ENCODE measurements at places on chromosomes 11 and 22. TPM values are rescaled to one million over a fixed set of nuclear protein-coding genes. Genes with fewer than 3 reads are reported as not detected.

GRCh38 chr22:39242595-39243438, 2.0 kb downstream of the PDGFB start:
- DNase-seq, result no peak

DNA sequence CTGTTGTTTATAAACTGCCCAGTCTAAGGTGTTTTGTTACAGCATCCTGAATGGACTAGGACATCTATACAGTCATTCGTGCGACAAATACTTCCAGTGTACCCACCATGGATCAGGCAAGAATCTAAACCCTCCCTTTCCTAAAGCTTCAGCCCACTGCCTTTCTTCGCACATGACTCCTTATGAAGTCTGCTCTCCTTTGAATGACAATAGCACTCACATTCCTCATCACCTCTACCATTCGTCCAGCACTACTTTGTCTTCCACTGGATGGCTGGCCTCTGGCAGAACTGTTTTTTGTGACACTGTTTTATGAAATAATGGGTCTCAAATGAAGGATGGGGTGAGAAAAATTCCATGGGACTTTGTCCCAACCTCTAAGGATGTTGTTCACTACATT, 89.8 kb upstream of the LIN7C start:
- no peak for DNase-seq

DNA sequence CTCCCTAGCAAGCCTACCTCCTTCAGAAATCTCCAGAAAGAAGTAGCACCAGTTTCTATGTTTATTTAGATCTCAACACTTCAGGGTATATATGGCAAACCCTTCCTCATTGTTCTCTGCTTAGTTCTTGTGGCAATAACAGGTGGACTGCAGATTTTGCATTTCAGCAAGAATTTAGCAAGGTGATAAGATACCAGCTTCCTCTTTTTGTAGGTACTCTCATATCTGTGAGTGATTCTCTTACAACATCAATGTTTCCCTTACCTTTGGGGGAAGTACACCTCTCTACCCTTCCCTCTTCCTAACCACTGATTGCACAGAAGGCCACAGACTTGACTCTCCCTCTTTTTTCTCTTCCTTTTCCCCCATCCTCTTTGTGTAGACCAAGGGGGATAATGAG, 230.9 kb upstream of the SESN3 start:
- DNase-seq, result no peak

The TRIM51 gene
- total RNA-seq, result not detected

The CARD16 gene
- total RNA-seq, result 11.3 TPM

GRCh38 chr11:20376162-20376730, 11.3 kb upstream of the PRMT3 start:
- DNase-seq, result no peak

- DNase-seq, result no peak
Measured at GRCh38 chr22:38504731-38505540, 1.2 kb downstream of the DDX17 start.

DNA sequence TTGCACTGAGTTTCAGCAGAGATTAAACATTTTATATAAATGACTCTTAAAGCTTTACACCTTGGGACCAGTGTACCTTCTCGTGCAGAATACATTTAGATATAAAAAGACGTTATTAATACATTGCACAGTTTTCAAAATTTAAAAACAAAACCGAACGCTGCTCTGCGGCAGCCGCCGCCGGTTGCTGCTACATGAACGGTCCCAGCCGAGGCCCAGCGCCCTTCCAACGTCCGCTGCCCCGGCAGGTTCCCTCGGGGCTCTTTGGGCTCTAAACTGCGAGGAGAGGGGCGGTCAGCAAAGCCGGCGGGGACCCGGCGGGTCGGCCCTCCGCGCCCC, 2.0 kb downstream of the CDKN1C start:
- no peak for DNase-seq

- no peak for DNase-seq
Measured at GRCh38 chr11:106426696-106427095, 349.2 kb downstream of the AASDHPPT start.

GRCh38 chr22:30909306-30909705, 59.3 kb downstream of the MORC2 start:
- DNase-seq, result no peak

DNA sequence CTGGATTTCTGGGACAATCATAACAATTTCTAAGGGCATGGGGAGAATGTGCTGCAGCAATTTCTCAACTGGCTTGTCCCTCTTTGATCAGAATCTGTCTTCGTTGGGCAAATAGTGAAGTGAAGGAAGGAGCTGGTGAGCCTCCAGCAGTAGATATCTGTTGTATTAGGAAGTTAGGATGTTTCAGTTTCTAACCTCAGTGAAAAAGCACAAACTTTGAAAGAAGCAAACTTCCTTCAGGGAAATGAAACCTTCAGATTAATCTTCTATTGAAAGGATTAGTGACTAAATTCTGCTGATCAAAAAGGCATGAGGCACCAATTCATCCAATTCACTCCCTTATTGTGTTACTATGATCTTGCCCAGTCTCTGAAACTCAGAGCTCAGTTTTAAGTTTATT, 24.3 kb downstream of the LMO2 start:
- no peak for DNase-seq

DNA sequence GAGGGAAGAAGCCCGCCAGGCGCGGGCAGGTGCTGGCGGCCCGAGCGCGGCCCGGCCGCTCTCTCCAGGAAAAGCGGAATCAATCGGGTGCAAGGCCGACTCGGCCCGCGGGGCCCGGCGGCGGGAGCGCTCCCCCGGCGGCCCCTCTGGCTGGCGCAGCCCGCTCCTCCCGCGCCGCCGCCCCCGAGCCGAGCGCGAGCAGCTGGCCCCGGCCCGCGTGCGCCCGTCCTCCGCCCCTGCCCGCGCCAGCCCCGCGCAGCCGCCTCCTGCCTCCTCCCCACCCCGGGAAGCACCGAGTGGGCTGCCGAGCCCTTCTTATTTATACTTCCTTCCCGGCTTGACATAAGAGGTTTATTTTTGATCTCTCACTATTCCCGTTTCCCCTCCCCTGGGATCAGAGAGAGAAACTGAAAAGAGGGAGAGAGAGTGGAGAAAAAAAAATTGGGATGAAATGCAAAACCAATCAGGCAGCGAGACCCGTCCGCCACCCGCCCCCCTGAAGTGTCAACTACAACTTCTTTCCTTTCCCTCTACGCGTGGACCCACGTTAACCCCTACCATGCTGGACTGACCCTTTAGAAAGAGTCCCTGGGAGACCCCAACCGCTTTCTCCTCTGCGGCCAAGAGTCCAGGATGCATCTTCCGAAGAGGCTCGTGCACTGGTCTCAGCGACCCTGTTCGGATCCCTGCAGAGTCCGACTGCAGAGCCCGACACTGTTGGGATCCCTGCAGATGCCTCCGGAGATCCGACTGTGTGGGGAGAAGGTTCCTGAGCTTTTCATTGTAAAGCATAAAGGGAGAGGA, at the start of gene ADAMTS8:
Gene ADAMTS8, minus strand, starts transcription at position 294 of the 804 bp plus-strand sequence. CDS start 323 bp downstream, outside the sequence.
- no peak for DNase-seq

The MACROD1 gene
- 23.9 TPM for total RNA-seq

- no peak for DNase-seq
Measured at GRCh38 chr22:45211435-45211834, 29.3 kb downstream of the KIAA0930 start.

DNA sequence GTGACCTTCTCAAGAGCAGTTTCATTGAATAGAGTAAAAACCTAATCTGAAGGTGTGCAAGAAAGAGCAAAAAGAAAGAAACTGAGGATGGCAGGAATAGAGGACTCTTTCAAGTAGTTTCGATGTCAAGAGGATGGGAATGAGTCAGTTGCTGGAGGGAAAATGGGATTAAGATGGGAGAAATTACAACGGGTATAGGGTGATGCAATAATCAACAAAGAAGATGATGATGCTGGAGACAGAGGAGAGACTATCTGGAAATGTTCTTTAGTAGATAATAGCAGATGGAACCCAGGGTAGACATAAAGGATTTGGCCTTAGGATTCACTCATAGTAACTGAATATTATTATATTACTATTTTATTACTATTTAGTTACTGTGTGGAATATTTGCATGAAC, 189.4 kb downstream of the GRIA4 start:
- no peak for DNase-seq

The ST13 gene
- total RNA-seq, result 118 TPM

DNA sequence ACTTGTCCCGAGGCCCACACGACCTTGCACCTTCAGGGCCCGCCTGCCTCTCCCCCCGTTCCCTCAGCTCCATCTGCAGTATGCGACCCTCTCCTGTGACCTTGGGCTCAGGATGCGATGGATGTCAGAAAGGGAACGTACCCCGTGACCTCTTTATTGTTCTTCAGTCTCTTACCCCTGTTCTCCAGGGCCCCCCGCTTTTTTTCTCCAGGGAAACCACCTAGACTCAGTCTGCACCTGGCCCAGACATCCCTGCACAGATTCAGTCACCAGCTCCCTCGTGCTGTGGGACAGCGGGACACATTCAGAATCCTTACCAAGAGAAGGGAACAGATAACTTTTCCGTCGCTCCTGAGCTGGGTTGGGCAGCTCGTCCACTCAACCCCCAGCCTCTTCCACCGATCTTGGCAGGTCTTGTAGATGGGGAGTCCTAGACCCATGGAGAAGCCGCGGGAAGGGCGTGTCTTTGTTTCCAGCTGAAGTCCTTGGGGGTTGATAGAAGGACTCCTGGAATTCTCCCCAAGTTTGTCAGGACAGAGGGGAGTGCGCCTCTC, 1.4 kb upstream of the PHOX2A start:
- DNase-seq, result no peak

The PRG3 gene
- total RNA-seq, result not detected

The CCDC116 gene
- 0.31 TPM for total RNA-seq

GRCh38 chr11:120121914-120122473, 15.9 kb downstream of the TRIM29 start:
- no peak for DNase-seq

Measured in omental fat pad (tissue), 4 donors.